Activated T-helper 1 cell treated with anti-CD3 and anti-CD28 coated beads, Interleukin-12 subunit alpha, Interleukin-12 subunit beta, Interleukin-2, Interleukin-4 antibody, amounts not matched to agents 30 ng/mL and 10 ng/mL and 1 ng/mL, durations not matched to agents 14 hours and 24 hours and 36 hours (primary cell): ENCODE measurements at places on chromosomes 6 and 20.

GRCh38 chr20:16612706-16613105, 39.5 kb upstream of the KIF16B start:
- H3K27me3 ChIP-seq, result peaks cover 1% of the 10 kb centered on the region
- H3K4me1 ChIP-seq, result no peaks in the 10 kb centered on the region
- H3K27ac ChIP-seq, result no peak overlapping the region
- H3K36me3 ChIP-seq, result no peaks in the 10 kb centered on the region
- no peak overlapping the region for H3K4me3 ChIP-seq

DNA sequence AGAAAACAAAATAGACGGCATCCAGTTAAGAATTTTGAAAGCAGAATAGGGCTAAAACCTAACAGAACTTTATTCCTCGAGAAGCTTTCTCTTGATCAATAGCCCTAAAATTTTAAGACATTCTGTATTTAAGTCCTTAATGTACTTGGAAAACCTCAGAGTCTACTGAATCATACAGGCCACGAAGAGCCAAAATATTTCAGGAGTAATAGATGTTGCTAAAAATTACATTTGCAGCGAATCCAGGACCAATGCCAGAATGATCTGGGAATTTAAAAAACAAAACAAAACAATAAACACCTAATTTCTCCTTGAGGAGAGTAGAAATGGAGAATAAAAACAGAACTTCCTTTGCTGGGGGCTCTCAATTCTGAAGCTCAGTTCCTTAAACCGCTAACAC, 23.3 kb downstream of the ATXN1 start:
- no peaks in the 10 kb centered on the region for H3K27me3 ChIP-seq
- peaks cover 68% of the 10 kb centered on the region for H3K4me1 ChIP-seq
- H3K4me3 ChIP-seq, result no peak overlapping the region
- H3K27ac ChIP-seq, result no peak overlapping the region
- H3K36me3 ChIP-seq, result peaks cover 66% of the 10 kb centered on the region

DNA sequence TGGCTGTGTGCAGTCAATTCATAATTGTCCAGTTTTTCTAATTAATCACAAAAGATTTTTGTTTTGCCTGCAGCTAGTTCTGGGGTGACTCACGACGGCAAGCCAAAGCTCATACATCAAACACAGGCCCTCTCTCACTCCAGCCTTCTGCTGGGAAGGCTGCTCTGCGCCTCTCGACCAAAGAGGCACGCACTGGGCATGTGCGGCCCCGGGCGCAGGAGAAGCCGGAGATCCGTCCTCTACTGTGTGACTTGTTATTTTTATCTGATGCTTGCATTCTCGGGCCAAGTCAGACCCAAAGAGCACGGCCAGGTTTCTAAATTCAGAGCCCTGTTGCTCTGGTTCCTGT, 98.5 kb downstream of the TFAP2A start:
- H3K36me3 ChIP-seq, result no peaks in the 10 kb centered on the region
- H3K4me1 ChIP-seq, result no peaks in the 10 kb centered on the region
- H3K27me3 ChIP-seq, result no peaks in the 10 kb centered on the region

DNA sequence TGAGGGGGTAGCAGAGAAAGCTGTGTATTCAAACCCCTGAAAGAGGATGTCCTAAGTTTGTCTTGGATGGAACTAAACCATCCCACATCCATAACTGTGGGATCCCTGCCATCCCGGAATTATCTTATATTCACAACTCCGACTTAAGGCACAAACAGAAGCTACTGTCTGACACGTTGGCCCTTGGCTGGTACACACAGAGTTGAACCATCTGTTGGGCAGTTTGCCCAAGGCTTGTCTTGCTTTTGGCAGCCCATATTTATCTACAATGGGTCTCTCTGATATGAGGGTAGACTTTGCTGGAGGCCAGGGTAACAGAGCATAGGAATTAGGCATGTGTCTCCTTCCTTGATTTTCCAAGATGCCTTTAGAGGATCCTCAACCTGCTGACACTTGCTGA, 116.6 kb upstream of the PROKR2 start:
- DNase-seq, result no peak
- no peak overlapping the region for H3K27ac ChIP-seq
- no peak overlapping the region for H3K4me3 ChIP-seq
- no peaks in the 10 kb centered on the region for H3K36me3 ChIP-seq
- peaks cover 12% of the 10 kb centered on the region for H3K27me3 ChIP-seq
- H3K4me1 ChIP-seq, result no peaks in the 10 kb centered on the region

DNA sequence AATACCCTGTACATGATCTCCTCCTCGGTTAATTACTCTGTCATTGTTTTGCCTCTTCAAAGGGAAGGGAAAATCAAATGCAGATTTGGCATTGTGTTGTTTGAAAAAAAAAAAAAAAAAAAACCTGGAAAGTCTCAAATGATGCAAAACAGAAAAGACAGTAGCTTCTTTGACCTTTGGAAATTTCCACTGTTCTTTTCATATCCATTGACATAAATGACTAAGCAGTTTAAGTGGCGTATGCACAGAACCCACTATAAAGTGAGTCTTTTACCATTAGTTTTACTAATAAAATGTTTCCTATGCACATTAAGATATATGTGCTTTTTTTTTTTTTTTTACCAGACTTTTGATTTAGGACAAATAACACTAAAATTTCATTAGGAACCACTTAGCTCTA, 704.3 kb downstream of the TFAP2A start:
- H3K27me3 ChIP-seq, result no peaks in the 10 kb centered on the region
- H3K27ac ChIP-seq, result no peak overlapping the region
- DNase-seq, result no peak
- H3K4me3 ChIP-seq, result no peak overlapping the region
- H3K4me1 ChIP-seq, result no peaks in the 10 kb centered on the region

- no peaks in the 10 kb centered on the region for H3K4me1 ChIP-seq
- DNase-seq, result no peak
- H3K27ac ChIP-seq, result no peak overlapping the region
These were observed 38.4 kb downstream of the VSTM2L start for GRCh38 chr20:37941332-37941731.

- no peak overlapping the region for H3K4me3 ChIP-seq
- DNase-seq, result no peak
- H3K27ac ChIP-seq, result no peak overlapping the region
- no peaks in the 10 kb centered on the region for H3K36me3 ChIP-seq
These were observed 161.8 kb downstream of the IBTK start for GRCh38 chr6:82085701-82086100.

DNA sequence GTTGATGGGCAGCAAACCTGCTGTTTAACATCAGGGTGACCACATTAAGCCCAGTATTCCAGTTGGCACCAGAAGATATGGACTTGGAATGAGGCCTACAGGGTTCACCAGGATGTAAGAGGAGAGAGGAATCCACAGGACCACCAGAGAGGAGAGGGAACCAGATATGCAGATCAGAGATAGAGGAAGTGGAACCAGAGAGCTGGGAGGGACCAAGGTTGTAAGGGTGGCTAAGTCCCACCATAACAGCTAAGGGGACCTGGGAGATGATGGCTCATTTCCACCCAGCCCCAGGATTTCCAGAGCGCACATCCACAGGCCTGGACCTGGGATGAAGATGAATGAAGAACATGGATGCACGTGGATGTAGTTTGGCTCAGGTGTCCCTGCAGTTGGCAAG, 11.1 kb downstream of the BTN2A1 start:
- H3K27ac ChIP-seq, result no peak overlapping the region
- peaks cover 1% of the 10 kb centered on the region for H3K27me3 ChIP-seq
- H3K36me3 ChIP-seq, result peaks cover 63% of the 10 kb centered on the region
- no peak for DNase-seq
- H3K4me1 ChIP-seq, result peaks cover 36% of the 10 kb centered on the region
- no peak overlapping the region for H3K4me3 ChIP-seq

DNA sequence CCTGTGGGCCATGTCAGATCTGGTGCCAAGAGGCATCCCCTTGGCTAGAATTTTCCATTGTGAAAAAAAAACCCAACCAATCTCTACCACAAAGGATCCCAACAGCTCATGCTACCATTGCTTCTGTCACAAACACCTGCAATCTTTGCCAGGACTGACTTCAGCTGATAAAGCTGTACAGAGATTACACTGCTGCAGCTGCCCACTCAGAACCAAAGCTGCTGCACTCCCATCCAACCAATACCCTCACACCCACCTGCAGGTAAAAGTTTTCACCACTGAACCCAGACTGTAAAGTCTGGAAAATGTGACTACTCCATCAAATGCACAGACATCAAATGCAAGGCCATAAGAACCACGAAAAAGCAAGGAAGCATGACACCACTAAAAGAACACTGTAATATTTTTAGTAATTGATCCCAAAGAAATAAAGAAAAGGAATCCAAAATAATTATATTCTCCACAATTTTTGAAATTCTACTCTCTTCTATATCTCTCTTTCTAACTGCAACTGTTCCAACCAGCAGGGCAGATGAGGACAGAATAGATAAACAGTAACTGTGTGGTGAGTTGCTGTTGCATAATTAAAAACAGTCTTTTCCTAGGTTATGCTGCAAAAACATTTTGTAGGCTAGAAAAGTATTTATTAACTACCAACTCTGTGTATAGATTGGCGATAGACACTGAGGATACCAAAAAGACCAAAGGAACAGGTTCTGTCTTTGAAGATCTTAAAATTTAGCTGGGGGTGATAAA, 128.0 kb upstream of the MCHR2 start:
- no peak overlapping the region for H3K27ac ChIP-seq
- no peak for DNase-seq
- no peaks in the 10 kb centered on the region for H3K36me3 ChIP-seq
- H3K4me3 ChIP-seq, result no peak overlapping the region
- H3K27me3 ChIP-seq, result no peaks in the 10 kb centered on the region

- H3K4me1 ChIP-seq, result no peaks in the 10 kb centered on the region
- H3K36me3 ChIP-seq, result no peaks in the 10 kb centered on the region
- H3K27ac ChIP-seq, result no peak overlapping the region
- no peak for DNase-seq
- H3K27me3 ChIP-seq, result no peaks in the 10 kb centered on the region
- no peak overlapping the region for H3K4me3 ChIP-seq
These were observed 146.7 kb downstream of the TASP1 start for GRCh38 chr20:13492001-13492481.

GRCh38 chr20:4281258-4282055, 266.1 kb upstream of the RNF24 start:
- H3K27ac ChIP-seq, result no peak overlapping the region
- no peaks in the 10 kb centered on the region for H3K4me1 ChIP-seq
- no peak for DNase-seq
- H3K36me3 ChIP-seq, result no peaks in the 10 kb centered on the region
- H3K4me3 ChIP-seq, result no peak overlapping the region

DNA sequence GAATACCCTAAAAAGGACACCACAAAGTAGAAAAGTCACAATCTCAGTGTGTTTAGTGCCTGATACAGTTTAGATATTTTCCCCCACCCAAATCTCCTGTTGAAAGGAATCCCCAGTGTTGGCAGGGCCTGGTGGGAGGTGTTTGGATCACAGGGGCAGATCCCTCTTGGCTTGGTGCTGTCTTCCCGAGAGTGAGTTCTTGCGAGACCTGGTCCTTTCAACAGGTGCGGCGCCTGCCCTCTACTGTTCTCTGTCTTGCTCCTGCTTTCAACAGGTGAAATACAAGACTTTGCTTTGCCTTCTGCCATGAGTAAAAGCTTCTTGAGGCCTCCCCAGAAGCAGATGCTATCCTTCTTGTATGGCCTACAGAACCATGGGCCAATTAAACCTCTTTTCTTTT, 534.3 kb upstream of the NRSN1 start:
- H3K27me3 ChIP-seq, result no peaks in the 10 kb centered on the region
- H3K4me1 ChIP-seq, result no peaks in the 10 kb centered on the region
- H3K27ac ChIP-seq, result no peak overlapping the region
- no peak for DNase-seq
